ENCODE measurements at places on chromosomes 2 and 18.

- DNase-seq, result no peak
Observed at GRCh38 chr2:241941691-241942301, 72.3 kb downstream of the RTP5 start.

GRCh38 chr2:74440378-74441169 lies 1.2 kb downstream of the RTKN start:
- peak; percentile 91 for DNase-seq

- no peak for DNase-seq
Observed at GRCh38 chr2:9753276-9753600, 90.0 kb upstream of the TAF1B start.

DNA sequence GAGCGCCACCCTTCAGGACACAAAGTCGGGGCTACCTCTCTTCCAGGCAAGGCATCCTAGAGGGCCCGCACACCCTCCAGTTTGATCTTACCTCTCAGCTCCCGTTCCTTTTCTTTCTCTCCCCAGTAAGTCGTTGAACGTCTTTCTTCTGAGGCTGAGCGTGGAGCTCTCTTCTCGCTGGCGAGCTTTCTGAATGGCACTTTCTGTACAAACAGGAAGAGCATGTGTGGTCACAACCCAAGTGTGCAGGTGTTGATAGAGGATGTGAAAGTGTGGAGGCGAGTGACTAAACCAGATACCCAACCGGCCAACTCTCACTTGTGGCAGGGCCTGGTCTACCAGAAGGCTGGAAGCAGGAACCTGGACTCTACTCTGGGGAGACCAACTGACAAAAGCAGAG lies at the start of gene AFF3:
Gene AFF3, minus strand, starts transcription at position 198 of the 400 bp plus-strand sequence. CDS start 38,136 bp downstream, outside the sequence.
- no peak for DNase-seq

DNA sequence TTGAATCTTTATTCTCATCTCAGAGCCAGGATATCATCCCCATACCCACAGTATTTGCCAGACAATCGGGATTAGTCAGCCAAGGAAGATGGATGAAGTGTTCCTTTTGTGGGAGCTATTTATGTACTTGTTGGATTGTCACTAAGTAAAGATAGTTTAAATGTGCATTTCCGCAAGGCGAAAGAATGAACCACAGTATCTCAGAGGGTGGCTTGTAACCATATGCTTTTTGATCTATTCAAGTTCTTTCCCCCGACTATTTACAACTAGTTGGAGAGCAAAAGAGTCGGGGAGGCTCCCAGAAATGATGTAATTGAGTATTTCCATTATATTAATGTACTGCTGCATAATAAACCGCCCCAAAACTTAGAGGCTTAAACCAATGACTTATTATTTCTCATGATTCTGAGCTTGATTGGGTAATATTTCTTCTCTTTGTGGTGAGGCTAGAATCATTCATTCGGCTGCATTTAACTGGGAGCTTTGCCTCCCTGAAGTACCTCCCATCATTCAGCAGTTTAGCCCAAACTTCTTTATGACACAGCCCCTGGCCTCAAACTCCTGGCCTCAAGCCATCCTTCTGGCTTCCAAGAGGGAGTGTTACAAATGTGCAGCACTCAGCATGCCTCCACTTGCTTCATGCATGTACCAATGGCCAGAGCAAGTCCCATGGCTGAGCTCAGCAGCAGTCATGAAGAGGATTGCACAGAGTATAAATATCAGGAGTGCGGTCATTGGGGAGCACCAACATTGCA lies 423.7 kb downstream of the METTL4 start:
- no peak for DNase-seq

DNA sequence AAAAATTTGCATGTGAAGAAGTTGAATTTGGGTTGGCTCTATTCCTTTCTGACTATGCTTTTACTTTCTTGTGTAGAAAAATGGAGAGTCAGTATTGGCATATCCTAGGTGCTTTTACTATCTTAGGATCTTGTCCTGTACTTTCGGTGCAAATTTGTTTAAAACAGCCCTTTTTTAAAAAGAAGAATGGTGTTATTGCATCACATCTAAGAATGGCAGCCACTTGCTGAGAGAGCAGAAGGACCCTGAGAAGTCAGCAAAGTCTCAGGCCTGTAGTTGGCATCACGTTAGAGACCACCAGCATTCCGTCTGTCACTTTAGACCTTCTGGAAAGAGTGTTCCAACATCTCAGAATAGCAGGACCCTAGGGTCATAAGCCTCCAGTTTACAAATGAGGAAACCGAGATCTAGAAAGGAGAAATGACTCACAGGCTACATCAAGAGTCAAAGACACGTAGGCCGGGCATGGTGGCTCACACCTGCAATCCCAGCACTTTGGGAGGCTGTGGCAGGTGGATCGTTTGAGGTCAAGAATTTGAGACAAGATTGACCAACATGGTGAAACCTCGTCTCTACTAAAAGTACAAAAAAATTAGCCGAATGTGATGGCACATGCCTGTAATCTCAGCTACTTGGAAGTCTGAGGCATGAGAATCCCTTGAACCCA lies 42.5 kb downstream of the SPATS2L start:
- no peak for DNase-seq

DNA sequence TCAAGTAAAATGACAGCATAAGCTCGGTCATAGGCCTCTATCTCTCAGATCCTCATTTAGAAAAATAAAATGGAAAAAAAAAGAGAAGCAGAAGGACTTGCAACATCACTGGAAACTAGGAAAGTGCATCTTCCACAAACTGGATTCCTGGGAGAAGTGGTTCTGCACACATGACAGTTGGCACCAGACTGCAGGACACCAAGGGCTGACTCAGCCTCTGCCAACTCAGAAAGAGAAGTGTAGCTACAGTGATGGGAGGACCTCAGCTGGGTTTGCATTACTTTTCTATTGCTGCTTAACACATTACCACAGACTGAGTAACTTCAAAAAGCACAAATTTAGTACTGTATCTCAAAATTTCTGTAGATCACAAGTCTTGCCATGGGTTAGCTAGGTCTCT lies 409.5 kb upstream of the GCFC2 start:
- no peak for DNase-seq

All from endothelial cell (in vitro differentiated cells).